NCI-H1436 treated with DMSO at 0.1 percent for 48 hours (cell line): ENCODE measurements at places on chromosomes 12 and 14.

- no peak for DNase-seq
Observed at GRCh38 chr14:55450124-55450523, 9.7 kb upstream of the TBPL2 start.

- DNase-seq: no peak
Observed at GRCh38 chr12:93832131-93832530, 155.0 kb downstream of the CRADD start.

DNA sequence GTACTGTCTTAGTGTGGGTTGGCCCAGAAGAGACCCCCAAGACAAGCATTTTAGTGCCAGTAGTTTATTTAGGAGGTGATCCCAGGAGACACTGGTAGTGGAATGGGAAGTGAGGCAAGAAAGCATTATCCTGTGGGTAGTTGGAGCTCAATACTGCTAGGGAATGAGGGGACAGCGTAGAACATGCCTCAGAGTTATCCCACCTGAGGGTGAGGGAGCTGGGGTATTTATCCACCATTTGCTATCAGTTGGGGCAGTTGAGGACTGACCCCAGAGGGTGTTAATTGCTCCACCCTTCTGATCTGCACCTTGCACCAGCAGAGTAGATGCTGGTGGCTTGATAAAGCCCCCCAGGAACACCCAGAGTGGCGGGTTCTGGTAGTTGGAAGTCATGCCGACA lies 37.9 kb downstream of the RHOF start:
- DNase-seq: no peak

DNA sequence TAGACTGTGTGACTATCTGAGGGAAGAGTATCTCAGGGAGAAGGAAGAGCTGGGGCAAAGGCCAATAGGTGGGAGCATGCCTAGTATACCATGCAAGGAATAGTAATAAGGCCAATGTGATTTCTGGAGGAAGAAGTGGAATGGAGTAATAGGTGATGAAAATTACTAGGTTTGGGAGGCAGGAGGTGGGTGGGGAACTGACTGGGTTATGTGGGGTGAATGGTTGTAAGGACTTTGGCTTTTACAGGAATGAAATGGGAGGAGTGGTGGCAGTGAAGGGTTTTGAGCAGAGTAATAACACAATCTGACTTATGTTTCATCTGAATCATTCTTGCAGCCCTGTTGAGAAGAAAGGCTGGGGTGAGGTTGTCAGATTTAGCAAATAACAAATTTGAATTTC lies 30.9 kb downstream of the NUBPL start:
- no peak for DNase-seq

GRCh38 chr14:104387022-104388010 lies 192.2 kb upstream of the C14orf180 start:
- DNase-seq: no peak

- DNase-seq: no peak
Observed at GRCh38 chr14:99431986-99432385, 48.7 kb downstream of the SETD3 start.

DNA sequence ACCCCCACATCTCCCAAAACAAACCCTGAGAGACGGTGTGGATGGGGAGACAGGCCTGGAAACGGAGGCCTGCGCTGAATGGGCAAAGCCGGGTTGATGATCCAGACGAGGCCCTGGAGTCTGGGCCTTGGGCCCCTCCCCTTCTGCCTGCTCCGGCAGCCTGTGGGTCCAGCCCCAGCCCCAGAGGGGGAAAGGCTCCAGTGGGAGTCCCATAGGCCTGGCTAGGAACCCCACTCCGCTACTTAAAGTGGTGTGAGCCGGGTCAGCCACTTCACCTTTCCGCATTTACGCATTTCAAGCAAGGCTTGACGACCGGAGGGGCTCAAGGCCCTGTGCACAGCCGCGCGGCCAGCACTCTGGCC lies 695 bp upstream of the TNFAIP2 start:
- DNase-seq: no peak

DNA sequence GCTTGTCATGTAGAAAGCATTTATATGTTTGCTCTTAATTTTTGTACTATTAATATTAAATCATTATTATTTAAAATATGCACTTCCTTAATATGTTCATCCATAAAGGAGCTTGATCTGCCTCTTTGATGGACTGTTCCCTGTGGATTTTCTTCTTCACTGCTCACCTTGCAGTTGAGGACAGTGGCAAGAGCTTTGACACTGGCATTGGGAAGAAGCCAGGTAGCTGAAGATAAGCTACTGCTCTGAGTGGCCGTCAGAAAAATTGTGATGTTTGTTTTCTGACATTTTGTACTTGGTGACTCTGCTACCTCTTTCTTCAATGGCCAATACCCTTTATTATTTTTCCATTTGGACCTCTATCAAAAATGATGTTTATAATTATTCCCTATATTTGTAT lies 349.4 kb upstream of the NOVA1 start:
- no peak for DNase-seq

- DNase-seq: no peak
Observed at GRCh38 chr12:48793696-48794095, 4.8 kb upstream of the ADCY6 start.

- DNase-seq: no peak
Observed at GRCh38 chr12:25518512-25518911, 34.6 kb downstream of the LMNTD1 start.

- no peak for DNase-seq
Observed at GRCh38 chr14:20866963-20867362, 24.2 kb upstream of the RNASE3 start.

- DNase-seq: no peak
Observed at GRCh38 chr12:56013482-56013881, 7.4 kb upstream of the IKZF4 start.

DNA sequence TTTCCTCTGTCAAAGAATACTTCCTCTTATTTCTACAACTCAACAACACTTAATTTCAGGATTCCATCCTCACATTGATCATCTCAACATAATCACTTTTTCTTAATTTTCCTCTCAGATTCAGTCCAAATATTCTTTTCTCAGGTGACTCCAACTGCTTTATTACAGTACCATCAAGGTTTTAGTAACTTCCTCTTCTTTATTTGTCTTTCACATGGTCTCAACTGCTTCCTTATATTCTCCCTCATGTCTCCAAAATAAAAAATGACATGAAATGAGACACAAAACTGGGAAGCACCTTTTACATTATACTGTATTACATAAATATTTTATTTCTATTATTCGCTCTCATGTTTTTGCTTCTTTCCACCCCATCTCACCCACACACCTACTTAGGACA lies 55.5 kb downstream of the PPP2R5E start:
- no peak for DNase-seq

GRCh38 chr14:103882503-103883262 lies 35.3 kb upstream of the PPP1R13B start:
- DNase-seq: no peak

DNA sequence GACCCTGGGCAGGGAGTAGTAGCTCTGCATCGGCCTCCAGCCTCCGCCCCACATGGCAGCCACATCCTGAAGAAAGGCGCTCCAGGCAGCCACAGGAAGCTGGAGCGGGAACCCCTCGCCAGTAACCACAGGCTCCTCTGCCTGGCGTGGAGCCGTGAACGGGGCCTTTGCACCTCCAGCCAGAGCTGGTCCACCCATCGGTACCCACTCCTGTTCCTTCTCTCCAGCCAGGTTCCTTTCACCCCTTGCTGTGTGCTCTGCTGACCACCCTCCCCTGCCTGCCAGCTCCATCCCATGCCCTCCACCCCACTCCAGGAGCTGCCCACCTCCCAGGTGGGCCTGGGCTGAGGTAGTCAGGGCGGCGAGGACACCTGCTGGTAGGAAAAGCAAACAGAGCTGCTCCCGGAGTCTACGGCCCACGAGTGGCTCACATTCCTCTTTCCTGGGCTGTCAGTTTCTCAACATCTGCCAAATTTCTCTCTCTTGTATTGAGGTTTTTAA lies 2.7 kb downstream of the TGFB3 start:
- no peak for DNase-seq

DNA sequence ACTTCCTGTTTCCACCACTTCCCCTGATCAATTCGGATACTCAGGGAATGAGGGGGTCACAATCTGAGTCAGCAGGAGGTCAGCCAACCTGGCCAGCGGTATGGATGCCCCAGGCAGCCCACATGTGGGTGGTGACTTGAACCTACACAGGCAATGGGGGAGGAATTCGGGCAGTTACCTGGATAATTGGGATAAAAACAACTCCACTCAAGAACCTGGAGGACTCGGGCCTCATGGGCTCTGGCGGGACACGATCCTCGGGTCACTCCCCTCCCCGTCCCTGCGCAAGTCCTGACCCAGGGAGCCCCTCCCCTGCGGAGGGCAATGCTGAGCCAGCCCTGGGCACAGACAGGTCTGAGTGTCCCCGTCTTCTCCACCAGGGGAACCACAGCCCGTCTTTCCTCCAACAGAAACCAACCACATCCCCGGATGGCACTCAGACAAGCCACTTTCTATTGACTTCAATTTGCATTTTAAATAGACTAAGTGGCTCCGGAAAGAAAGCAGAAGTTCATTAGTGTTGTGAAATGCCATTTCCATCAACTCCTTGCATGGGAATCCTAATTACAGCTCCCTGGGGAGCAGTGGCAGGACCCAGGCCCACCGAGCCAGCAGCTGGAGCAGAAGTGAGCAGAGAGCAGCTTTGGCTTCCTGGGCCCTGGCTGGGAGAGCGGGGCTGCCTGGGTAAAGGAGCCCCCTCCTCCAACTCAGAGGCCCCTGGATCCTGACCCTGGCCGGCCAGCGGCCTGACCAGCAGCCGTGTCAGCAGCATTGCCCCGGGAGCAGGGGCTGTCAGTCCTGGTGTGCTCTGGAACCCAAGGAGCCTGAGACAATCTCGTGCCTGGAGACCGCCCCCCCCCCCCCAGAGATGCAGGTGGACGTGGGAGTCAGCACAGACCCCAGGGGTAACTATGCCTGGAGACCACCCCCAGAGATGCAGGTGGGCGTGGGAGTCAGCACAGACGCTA lies 374.1 kb downstream of the ADGRD1 start:
- no peak for DNase-seq

- DNase-seq: no peak
Observed at GRCh38 chr14:20857630-20858261, 33.4 kb upstream of the RNASE3 start.

DNA sequence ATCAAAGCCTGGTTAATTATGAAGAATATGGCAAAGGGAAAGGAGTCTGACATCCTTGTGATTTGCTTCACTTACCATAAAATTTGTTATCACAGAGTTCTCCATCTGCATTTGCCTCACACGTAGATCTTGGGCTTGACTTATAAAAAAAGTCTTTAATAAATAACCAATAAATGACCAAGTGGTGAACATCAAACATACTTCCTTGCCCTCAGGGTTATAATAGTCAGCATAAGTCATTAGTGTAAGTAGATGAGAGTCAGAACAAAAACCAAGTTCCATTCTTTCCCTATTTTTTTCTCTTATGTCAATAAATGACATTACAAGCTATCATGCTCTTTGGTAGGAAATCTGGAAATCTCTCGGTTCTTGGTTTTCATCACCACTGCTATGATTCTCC lies 635.4 kb upstream of the ATXN7L3B start:
- DNase-seq: no peak

GRCh38 chr12:52601671-52602070 lies 408 bp upstream of the KRT72 start:
- DNase-seq: no peak

DNA sequence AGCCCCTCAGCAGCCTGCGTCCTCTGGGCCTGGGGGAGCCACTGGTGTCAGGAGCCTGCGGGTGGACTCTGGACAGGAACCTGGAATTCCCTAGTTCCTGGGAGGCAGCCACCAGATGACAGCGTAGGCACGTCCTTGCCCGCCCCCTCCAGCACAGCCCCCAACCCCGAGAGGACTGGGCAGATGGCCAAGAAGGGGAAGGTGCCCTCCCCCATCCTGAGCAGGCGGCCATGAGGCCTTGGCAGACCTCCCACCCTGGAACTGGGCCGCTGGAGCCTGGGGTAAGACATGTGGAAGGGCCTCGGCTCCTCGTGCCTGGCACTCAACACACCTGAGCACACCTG lies 60.4 kb upstream of the FBRSL1 start:
- DNase-seq: no peak

DNA sequence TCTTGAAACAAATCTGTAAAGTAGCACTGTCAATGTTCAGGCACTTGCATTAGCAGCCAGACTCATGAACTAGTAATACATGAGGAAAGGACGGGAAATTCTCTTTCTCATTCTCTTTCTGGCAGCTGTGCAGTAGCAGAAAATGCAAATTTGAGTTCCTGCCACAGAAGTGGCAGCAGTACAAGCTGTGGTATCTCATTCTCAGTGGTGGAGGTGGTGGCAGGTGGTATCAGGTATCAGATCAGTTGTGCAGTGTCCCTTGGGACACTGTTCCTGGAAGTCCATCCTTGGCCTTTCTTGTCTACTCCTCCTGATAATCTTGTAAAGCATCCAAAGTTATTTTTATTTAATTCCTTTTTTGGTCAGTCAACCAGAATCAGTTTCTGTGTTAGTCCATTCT lies 103.0 kb downstream of the C12orf42 start:
- DNase-seq: no peak

- DNase-seq: no peak
Observed at GRCh38 chr12:1424674-1425395, 169.5 kb downstream of the FBXL14 start.

DNA sequence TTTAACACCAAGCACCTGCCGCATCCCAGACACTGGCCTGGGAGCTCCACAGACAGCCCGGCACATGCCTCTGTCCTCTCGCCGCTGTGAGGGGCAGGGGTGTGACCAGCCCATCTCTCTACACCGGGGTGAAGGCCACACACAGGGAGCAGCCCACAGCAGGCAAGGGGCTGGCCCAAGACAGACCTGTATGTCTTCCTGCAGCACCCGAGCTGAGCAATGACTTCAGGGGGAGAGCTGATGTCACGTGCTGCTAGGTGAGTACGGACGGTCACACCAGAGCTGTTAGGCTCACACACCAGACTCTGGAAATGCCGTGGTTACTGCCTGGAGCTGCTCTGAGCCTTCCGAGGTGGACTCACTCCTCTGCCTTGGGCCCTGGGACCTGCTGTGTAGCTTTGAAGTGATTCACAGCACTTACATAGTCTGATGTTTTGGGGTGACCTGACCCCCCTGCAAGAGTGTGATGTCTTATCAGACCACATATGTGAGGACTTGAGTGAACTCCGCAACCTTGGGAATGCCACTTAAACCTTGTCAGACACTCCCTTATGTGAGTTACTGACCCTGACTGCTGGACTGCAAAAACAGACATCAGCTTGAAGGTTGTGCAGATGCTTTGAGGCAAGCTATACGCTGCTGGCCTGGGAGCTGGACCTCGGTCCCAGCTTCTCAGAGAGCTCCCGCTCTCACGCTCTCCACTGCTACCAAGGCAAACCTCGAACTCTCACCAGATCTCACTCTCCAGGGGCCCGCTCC lies 1.8 kb downstream of the XRCC3 start:
- DNase-seq: no peak
